ENCODE measurements at places on chromosomes 4 and X.

- no peak for DNase-seq
These were observed 177.9 kb downstream of the MAGEE1 start for GRCh38 chrX:76605390-76605789.

GRCh38 chr4:74433541-74434172 lies 11.3 kb upstream of the AREG start:
- no peak for DNase-seq

DNA sequence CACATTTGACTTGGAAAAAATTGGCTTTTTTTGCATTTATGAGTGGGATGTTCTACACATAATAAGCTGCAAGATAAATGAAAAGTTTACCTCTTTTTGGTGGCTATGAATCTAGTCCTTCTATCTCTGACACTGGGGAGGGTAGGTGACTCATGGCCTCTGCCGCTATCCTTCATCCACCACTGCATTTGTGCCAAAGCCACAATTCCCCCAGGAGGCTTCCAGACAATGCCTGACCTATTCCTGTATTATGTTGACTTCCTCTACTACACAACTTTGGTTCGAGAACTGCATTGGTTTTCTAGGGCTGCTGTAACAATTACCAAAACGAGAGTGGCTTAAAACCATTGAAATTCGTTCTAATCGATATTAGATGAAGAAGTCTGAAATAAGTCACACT lies 245.6 kb downstream of the TRAM1L1 start:
- DNase-seq: no peak

GRCh38 chrX:9562851-9563250 lies 98.0 kb downstream of the TBL1X start:
- no peak for DNase-seq

GRCh38 chr4:10095296-10095991 lies 21.2 kb downstream of the WDR1 start:
- no peak for DNase-seq

DNA sequence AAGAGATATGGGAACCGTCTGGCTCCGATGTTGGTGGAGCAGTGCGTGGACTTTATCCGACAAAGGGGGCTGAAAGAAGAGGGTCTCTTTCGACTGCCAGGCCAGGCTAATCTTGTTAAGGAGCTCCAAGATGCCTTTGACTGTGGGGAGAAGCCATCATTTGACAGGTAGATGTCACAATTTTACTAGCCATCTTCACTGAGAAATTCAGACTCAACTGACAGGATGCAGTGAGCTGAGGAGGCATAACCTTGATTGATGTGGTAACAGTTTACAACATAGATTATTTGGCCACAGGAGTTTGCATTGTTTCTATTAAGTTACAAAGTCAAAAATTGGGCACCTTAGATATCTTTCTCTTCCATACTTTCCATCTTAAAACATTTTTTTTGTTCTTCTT lies 417.7 kb downstream of the MAPK10 start:
- DNase-seq: no peak

GRCh38 chrX:132204629-132205028 lies 14.6 kb downstream of the RAP2C start:
- no peak for DNase-seq

GRCh38 chr4:131635191-131635590 lies 1513.9 kb upstream of the PCDH10 start:
- no peak for DNase-seq

DNA sequence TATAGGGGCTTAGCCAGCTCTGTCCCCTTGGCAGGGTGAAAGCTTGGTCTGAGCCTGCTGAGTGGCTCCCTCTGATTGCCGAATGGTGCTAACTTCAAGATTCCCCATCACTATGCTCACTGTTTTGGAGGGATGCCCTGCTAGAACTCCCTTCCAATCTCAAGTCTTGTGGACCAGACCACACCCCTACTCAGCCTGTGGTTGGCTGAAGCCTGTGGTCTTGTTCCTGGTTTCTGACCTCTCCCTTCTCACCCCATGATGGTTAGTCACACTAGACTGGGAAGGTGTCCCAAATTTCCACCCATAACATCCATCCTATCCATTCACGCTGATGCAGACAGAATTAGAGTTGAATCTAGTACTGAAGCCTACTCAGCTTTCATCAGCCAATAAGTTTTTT lies 184.7 kb upstream of the NDP start:
- DNase-seq: no peak

- no peak for DNase-seq
These were observed 24.0 kb downstream of the HAND2 start for GRCh38 chr4:173505924-173506518.

DNA sequence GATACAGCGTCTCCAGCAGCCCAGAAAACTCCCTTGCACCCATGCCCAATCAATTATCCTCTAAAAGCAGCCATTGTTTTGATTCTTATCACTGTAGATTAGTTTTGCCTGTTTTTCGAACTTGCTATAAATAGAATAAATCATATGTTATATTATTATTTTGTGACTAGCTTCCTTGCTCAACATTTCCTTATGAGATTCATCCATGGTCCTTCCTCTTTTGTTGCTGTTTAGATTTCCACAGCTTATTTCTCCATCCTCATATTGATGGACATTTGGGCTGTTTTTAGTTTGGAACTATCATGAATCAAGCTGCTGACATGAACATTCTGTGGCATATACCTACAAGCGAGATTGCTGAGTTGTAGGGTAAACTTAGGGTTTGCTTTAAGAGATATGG lies 595.3 kb downstream of the BCOR start:
- no peak for DNase-seq

- DNase-seq: no peak
These were observed 102.5 kb downstream of the FIP1L1 start for GRCh38 chr4:53479736-53480525.

GRCh38 chrX:112051576-112051975 lies 31.0 kb downstream of the TRPC5 start:
- no peak for DNase-seq

- no peak for DNase-seq
These were observed 800 bp downstream of the KDM5C start for GRCh38 chrX:53223955-53224859.

DNA sequence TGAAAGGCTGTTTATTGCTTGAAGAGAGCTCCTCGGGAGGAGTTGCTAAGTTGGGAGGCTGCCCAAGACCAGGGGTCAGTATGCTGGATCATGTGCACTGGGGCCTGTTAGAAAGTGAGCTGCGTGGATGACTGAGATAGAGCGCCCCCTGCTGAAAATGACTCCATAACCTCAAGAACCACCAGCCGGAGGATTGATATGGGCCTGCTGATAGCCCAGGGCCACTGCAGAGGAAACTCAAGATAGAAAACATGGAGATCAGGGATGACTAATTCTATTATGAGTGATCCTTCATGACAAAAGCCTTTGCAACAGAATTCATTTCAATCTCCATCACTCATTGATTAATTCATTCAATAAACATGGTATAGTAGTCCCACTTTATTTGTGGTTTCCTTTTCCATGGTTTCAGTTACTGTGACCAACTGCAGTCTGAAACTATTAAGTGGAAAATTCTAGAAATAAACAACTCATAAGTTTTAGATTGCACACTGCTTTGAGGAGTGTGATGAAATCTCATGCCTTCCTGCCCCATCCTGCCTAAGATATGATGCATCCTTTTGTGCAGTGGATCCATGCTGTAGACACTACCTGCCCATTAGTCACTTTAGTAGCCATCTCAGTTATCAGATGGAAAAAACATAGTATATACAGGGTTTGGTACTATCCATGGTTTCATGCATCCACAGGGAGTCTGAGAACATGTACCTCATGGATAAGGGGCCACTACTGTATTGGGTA lies 126.7 kb upstream of the MBNL3 start:
- no peak for DNase-seq

DNA sequence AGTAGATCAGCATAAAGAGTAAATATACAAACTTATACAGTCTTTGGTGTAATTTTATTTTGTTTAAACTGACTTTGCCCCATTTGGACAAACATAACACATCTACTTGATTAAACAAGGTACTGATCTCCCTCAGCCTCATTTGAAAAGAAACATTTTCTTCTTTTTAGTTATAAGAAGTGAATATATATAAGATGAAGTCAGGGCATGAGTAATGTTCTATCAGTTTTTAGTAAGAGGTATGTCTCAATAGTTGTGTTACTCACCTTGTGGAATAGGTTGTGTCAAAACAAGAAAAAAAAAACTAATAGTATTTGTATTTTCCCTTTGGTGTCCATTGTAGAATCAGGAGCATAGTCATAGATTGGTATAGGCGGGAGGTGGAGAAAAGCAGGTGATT lies 327.4 kb downstream of the RPA4 start:
- no peak for DNase-seq

DNA sequence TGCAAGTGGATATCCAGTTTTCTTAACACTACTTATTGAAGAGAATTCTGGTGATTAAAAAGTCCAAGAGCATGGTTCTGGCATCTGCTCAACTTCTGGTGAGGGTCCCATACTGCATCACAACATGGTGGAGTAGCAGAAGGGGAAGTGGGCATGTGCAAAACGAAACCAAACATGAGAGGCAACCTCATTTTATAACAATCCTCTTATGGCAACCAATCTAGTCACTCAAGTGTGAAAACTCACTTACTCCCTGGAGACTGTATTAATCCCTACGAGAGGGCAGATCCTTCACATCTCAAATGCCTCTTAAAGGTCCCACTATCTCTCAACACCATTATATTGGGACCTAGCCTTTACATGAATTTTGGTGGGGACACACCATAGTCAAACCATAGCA lies 55.4 kb upstream of the TRO start:
- no peak for DNase-seq
